Non-pigmented ciliary epithelial cell (primary cell): ENCODE measurements at places on chromosomes 2 and 18.

DNA sequence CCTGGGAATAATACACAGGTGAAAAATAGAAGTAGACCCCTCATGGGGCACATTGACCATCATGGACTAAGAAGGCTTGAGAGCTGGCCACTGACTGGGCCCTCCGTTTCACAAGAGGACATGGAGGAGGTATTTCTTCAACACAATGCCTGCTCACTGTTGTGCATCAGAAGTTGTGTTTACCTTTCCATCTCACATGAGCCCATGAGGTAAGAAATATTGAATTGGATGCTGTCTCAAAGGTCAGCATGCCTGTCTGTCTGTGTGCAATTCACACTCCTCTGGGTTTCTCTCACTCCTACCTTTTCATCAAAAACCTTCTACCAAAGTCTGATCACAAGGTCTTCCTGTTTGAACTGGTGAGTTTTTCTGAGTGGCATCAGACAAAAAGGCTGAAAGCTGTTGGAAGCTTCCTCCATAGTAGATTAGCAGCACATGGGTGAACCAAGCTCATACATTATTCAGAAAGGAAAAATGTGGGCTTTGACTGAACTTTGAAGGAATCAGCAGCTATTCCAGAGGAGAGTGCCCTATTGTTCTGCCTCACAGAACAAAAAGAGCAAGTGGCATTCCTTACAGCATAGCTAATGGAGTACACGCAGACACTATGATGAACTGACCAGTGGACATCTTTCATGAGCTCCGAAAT, 143.2 kb upstream of the RND3 start:
- no peak for DNase-seq

DNA sequence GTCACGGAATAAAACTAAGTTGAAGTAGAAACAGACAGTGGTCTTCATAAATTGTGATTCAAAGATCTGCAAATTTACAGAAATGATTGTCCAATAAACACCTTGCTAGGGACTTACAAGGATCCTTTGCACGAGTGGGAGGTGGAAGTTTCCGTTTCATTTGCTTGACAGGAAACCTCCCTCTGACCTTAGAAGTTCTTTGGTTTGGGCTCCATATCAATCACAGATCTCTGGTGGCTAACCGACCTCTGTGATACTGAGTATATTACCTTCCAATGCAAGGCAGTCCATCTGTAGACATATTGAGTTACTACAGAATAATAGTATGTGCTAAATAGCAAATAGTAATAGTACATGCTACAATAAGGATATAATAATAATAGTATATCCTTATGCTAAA, 33.7 kb upstream of the RNF152 start:
- no peak for DNase-seq

GRCh38 chr2:50320721-50321120, 711.2 kb downstream of the NRXN1 start:
- no peak for DNase-seq

DNA sequence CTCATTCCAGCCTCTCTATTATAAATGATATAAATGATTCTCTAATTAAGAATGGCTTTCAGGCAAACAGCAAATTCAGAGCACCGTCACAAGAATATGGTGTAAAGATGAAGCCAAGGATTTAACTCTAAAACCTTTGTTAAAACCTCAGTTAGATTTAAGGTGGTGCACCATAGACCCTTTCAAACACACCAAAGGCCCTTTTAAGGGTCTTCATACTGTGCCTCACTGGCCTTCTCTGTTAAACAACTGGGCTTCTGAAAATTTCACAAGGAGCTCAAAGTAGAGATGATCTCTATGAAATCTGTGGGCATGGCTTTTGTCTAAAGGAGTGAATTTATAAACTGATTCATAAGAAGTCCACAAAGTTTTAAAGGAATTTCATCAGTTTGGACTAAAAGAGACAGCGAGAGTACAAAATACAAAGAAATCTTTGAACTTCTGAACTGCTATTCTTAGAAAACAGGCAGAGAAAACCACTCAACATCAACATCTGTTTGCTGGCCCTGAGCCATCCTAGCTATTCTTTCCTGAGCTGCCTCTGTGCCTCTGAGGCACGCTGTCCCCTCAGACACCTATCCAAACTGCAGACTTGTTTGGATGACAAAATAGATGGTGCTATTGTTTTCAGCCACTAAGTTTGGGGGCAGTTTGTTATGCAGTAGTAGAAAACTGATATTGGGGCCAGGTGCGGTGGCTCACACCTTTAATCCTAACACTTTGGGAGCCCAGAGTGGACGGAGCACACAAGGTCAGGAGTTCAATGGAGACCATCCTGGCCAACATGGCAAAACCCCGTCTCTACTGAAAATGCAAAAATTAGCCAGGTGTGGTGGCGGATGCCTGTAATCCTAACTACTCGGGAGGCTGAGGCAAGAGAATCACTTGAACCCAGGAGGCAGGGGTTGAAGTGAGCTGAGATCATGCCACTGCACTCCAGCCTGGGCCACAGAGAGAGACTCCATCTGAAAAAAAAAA, 72.9 kb upstream of the MYCN start:
- DNase-seq, result no peak
